NCI-H1436 (cell line): ENCODE measurements at places on chromosomes 6 and 20.

- peak; percentile 4 for DNase-seq
Measured at GRCh38 chr20:20014659-20015058, 2.5 kb upstream of the NAA20 start.

- DNase-seq, result no peak
Measured at GRCh38 chr6:43913375-43914271, 143.6 kb downstream of the VEGFA start.

DNA sequence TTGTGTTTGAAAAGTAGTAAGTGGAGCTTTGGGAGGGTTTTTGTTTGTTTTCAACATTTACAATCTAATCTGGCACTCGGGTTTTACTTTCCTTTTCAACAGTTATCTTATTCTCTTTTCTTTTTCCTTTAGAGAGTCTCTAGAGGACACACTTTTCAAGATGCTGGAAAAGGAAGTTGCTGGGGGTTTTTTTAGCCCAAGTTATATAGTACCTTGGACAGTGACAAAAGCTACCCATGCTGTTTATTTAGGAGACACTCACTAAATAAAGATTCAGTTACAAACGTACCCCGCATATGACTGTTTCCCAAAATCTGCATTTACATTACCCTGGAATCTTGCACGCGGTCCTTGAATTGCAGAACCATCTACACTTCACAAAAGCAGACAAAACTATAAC lies 78.8 kb downstream of the MAP7 start:
- DNase-seq, result no peak

- DNase-seq, result no peak
Measured at GRCh38 chr6:7974565-7974937, 64.0 kb upstream of the TXNDC5 start.

GRCh38 chr6:25337431-25337830 lies 58.3 kb downstream of the CARMIL1 start:
- no peak for DNase-seq

DNA sequence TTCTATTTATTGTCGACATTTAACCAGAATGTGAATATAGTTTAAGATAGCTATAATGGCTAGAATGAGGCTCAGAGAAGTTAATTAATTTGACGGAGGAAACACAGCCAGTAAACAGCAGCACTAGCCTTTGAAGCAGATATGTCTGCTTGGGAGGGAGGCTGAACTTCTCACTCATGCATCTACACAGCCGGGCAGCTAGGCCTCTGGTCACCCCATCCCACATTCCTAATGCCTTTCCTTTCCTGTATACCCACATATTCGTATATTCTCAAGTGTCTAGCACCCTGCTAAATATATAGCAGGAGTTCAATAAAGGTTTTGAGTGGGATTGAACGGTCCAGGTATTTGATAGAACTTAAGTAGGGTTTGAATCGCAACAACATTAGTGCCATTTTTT lies 230.4 kb upstream of the PDE10A start:
- no peak for DNase-seq

- no peak for DNase-seq
Measured at GRCh38 chr6:105537981-105538578, 135.2 kb upstream of the PREP start.

- DNase-seq, result no peak
Measured at GRCh38 chr6:28543651-28544610, 18.2 kb downstream of the GPX5 start.

DNA sequence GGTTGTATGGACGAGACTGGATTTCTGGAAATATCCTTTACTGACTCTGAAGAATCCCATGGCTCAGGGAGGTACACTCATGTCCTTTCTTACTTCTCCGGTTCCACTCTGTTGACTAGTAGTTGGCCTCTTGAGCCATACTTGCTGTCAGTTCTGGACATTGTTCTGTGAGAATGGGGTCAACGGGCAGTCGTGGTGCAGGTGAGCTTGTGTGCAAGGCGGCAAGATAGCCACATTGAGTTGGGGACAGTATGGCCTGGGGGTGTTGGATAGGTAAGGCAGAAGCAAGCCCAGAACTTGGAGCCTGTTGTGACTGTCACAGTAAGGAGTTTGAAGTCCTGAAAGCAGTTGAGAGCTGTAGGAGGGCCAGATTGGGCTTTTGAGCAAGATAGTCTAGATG lies 13.5 kb upstream of the SLC22A1 start:
- DNase-seq, result no peak

- DNase-seq, result peak; percentile 79
Measured at GRCh38 chr6:31620586-31621319, at the start of gene PRRC2A. Gene PRRC2A, plus strand, starts transcription at chr6:31620715. Its CDS starts 2,075 bp downstream, at chr6:31622790.

DNA sequence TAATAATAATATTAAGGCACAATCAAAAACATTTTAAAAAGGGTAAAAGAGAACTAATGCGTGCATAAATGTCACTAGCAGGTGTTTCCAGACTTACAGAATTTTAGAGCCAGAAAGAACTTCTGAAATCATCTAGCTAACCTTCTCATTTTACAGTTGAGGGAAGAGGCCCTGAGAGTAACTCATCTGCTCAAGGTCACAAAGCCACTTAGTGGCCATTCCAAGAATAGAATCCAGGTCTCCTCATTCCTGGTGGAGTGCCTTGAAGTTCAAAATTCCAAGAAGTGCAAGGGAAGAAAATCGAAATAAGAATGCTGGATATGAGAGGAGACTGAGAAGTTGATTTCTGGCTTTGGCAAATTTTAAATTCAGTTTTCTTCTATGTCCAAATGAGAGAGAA lies 3.2 kb upstream of the KIAA0408 start:
- DNase-seq, result no peak

GRCh38 chr20:18513208-18513607 lies 5.5 kb downstream of the SEC23B start:
- no peak for DNase-seq

DNA sequence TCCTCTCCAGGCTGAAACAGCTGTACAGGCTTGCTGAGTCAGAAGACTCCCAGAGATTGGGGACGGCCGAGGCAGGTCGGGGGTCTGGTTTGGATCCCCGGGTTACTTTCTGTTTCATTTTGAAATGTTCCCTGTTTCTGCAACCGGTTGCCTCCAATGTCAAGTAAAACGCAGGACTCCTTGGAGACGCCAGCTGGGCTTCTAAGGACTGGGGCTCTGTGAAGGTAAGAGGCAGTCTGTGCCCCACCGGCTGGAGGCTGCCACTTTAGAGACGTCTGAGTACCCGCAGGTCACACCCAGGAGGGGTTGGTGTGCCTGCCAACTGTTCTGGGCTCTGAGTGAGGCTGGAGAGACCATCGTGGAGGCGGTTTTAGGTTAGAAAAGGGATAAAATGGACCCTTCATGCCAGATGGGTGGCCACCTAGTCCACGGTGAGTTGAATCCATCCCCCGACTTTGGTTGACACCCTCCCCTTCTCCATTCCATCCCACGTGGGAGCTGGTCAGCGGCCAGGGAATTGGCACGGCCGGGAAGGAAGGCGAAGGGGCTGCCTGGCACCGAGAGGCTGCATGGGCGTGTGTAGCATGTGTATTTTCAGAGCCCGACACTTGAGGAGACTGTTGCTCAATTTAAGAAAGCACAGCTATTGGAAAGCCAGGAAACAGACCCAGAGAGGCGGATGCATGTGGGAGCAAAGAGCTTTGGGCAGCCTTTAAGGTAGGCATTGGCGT lies 240.9 kb downstream of the PHACTR1 start:
- no peak for DNase-seq

- DNase-seq, result no peak
Measured at GRCh38 chr20:1803932-1804501, 91.2 kb upstream of the SIRPA start.

DNA sequence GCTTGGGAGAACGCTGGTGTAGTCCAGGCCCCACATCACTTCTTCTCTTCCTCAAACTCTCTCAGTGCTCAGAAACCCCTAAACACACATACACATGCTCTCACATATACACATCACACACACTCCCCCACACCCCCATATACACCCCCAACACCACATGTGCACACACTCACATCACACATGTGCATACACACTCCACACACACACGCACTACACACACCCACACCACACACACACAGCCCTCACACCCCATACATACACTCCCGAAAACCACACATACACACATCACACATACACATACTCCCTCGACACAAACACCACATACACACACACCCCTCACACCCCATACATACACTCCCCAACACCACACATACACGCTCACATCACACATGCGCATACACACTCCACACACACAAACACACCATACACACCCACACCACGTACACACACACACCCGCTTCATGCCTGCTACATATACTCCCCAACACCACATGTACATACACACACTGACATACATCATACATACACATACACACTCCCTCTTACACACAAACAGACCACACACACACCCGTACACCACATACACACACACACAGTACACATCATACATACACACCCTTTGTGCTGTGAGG lies 110.3 kb upstream of the TMEM170B start:
- no peak for DNase-seq

DNA sequence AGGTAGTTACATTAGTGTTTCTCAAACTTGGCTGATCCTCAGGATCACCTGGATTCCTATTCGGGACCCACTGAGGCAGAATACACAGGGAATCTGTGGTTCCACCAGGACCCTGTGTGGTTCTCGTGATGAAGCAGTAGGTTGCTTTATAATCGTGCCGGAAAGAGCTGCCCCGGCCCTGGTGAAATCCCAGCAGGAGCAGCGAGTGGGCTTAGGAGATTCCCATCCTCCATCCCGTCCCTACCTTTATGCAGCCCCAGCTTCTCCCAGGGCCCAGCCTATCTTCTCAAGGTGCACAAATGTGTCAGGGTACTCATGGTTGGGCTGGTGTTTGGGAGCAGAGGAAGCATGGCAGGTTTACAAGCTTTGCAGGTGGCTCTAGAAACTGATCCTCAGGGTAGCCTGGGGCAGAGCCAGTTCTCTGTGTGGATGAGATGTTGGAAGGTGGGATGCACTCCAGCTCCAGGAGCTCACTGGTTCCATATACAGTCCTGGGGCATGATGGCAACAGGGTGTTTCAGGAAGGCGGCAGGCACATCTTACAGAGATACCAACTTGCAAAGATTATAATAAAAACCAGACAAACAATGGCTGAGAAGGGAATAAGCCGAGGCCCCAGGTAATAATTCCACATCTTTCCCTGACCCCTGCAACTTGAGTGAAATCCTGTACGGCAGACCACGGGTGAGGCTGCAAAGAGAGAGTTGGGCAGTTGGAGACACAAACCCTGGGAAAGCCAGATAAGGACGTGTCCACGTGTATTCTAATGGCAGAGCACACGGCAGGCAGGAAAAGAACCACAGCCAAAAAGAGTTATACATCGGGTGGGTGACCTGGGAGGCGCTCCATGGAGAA lies 5.9 kb downstream of the SLC22A1 start:
- no peak for DNase-seq

- no peak for DNase-seq
Measured at GRCh38 chr6:39903656-39904055, 30.6 kb downstream of the MOCS1 start.

GRCh38 chr6:13194852-13195251 lies 133.5 kb downstream of the TBC1D7 start:
- no peak for DNase-seq

DNA sequence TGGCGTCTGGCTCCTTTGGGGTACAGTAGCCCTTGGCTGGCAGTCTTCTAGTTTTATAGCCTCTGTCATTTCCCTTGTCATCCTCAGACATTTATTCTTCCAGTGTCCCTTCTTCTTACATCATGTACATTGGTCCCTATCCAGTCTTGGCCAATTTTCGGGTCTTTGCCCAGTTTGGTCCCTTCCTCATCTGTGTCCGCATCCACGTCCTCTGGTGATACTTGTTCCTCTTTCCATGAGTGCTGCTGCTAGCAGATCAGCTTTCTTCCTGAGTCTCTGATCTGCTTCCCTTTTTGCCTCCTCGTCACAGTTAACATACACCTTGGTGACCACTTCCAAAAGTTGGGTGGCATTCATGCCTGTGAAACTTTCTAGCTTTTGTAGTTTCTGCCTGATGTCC lies 86.2 kb upstream of the GPR6 start:
- DNase-seq, result no peak

- DNase-seq, result no peak
Measured at GRCh38 chr6:130107710-130108109, 89.3 kb downstream of the L3MBTL3 start.

DNA sequence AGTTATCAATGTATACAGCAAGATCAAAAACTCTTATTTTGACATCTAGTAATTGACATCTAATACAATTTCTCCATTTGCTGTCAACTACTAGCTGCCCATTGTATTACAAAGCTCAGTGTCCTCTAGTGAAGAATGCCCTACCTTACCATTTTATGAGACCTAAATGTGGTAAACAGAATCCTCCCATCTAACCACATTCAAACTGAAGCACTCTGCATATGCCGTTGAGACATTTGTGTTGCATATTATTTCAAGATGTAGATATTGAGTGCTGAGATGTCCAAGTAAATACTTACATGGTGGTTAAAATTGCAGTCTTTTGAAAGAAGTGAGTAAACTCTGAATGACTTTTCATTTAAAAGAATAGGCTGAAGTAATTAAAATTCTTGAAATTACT lies 597 bp upstream of the GLYATL3 start:
- no peak for DNase-seq

DNA sequence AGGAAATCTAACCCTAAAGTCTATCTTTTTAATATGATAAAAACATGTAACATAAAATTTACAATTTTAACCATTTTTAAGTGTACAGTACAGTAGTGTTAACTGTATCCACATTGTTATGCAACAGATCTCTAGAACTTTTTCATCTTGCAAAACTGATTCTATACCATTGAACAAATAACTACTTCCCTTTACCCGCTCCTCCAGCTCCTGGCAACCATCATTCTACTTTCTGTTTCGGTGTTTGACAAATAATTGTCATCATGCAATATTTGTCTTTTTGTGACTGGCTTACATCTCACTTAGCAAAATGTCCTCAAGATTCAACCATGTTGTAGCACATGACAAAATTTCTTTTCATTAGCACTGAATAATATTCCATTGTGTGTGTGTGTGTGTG lies 203.2 kb downstream of the SIM1 start:
- DNase-seq, result no peak

GRCh38 chr6:15586503-15586902 lies 76.3 kb downstream of the DTNBP1 start:
- no peak for DNase-seq

DNA sequence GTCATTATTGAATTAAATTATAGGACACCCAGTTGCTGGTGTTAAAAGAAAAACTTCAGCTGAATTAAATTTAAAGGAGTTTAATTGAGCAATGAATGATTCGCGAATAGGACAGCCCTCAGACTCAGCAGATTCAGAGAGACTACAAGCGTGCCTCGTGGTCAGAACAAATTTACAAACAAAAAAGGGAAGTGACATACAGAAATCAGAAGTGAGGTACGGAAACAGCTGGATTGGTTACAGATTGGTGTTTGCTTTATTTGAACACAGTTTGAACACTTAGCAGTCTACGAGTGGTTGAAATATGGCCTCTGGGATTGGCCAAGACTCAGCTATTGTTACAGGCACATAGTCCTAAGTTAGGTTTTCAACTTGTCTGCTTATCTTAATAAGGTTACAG lies 25.8 kb upstream of the TNFRSF21 start:
- no peak for DNase-seq

GRCh38 chr20:13212750-13213149 lies 8.3 kb upstream of the ISM1 start:
- DNase-seq, result no peak

DNA sequence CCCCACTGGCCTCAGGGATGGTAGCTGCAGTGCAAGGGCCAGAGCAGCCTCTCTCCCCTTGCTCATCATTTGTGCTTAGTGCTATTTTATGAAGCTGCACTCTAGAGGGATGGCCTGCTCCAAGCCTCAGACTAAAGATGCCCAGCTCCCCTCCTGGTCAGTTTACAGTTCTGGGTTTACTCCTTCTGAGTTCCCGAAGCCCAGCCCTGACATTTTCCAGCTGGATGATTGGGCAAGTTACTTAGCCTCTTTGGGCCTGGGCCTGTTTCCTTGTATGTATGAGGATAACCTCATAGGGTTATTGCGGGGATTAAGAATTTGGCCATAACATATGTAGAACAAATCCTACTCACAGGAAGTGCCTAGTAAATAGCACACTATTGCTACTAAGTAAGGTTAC lies 31.8 kb upstream of the EMILIN3 start:
- DNase-seq, result no peak
